ENCODE measurements at places on chromosomes 3 and 15. TPM values are rescaled to one million over a fixed set of nuclear protein-coding genes. Genes with fewer than 3 reads are reported as not detected.

DNA sequence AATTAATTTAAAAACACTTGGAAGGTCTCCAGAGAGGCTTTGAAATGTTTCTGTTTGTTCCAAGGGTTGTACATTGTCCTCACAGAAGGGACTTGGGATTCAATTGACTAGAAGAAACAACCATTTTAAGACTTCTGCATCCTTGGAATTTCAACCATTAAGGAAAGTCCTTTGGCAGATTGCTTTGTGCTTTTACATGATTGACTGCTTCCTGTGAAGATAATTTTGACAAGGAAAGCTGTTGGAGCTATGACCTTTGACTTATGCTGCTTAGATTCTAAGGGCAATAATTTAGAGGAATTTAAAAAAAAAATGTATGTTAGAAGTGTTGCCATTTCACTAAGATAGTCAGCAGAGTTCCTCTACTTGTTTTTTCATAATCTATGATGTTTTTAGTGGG is 483.9 kb upstream of the TBL1XR1 start:
- DNase-seq = no peak
- H3K27me3 ChIP-seq = no peaks in the 10 kb centered on the region
- peaks cover 6% of the 10 kb centered on the region for H3K4me1 ChIP-seq
- no peak overlapping the region for H3K4me3 ChIP-seq
- H3K36me3 ChIP-seq = no peaks in the 10 kb centered on the region
- H3K27ac ChIP-seq = no peak overlapping the region

- no peaks in the 10 kb centered on the region for H3K36me3 ChIP-seq
- H3K4me3 ChIP-seq = no peak overlapping the region
- no peak overlapping the region for H3K27ac ChIP-seq
- no peaks in the 10 kb centered on the region for H3K4me1 ChIP-seq
Measured at GRCh38 chr3:56042326-56042951, 425.8 kb downstream of the ERC2 start.

DNA sequence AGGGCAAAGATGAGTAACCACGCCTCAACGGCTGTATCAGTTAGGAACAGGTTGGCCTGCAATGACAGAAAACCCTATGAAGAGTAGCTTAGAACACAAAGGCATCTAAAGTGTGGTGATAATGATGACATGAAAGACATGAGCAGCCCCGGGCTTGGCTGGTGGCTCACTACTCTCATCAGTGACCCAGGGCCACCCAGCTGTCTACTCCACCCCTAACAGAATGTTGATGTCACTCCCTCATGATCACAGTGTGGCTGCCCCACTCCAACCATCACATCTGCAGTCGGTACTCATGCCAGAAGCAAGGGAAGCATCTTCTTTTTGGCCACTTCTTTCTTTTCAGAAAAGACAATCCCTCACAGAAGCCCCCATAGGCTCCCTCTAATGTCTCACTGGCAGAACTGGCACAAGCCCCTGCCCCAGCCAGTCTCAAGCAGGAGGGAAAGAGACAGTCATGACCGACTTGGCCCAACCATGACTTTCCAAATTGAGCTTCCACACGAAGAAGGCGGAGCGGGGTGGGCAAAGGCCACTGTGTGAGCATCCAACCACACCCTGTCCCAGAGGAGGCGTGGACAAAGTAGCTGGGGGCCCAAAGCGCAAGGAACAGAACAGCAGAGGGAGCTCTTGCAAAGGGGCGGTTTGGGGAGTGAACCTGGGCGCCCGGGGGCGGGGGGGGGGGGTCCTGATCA is 72.0 kb upstream of the IQSEC1 start:
- no peak overlapping the region for H3K4me3 ChIP-seq
- no peak overlapping the region for H3K27ac ChIP-seq
- DNase-seq = no peak
- H3K36me3 ChIP-seq = no peaks in the 10 kb centered on the region

GRCh38 chr15:56729561-56729960 is 3.7 kb downstream of the ZNF280D start:
- peaks cover 3% of the 10 kb centered on the region for H3K4me1 ChIP-seq
- H3K27ac ChIP-seq = no peak overlapping the region
- DNase-seq = no peak
- peaks cover 3% of the 10 kb centered on the region for H3K36me3 ChIP-seq
- no peak overlapping the region for H3K4me3 ChIP-seq

GRCh38 chr3:15934389-15935195 is 136.8 kb upstream of the ANKRD28 start:
- no peak overlapping the region for H3K4me3 ChIP-seq
- no peaks in the 10 kb centered on the region for H3K27me3 ChIP-seq
- H3K4me1 ChIP-seq = peaks cover 9% of the 10 kb centered on the region
- no peaks in the 10 kb centered on the region for H3K36me3 ChIP-seq

AMIGO3 gene
- total RNA-seq = not detected

QRICH1 gene
- 62.7 TPM for total RNA-seq

GOLGA8H gene
- not detected for total RNA-seq

LRIG1 gene
- 87.8 TPM for total RNA-seq
